Endothelial cell (in vitro differentiated cells): ENCODE measurements at places on chromosomes 7 and 10. TPM values are rescaled to one million over a fixed set of nuclear protein-coding genes. Genes with fewer than 3 reads are reported as not detected.

DNA sequence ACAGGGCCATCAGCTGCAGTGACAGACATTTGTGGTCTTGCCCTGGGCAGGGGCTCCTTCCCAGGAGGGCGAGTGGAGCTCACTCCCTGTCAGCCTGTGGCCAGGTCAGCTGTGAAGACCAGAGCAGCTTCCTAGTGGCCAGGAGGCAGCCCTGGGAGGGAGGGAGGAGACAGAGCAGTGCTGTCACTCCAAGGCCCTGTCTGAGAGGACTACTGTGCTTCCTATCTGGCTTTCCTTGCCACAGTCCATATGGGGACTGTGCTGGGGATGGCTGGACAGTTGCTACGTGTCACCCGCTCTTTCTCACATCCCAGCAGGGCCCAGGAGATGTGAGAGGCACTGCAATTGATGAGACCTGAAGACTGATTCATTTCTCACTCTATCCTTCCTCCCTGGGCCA lies 15.2 kb upstream of the ADCYAP1R1 start:
- H3K27me3 ChIP-seq = peaks cover 2% of the 10 kb centered on the region
- no peak overlapping the region for H3K4me3 ChIP-seq
- no peaks in the 10 kb centered on the region for H3K4me1 ChIP-seq
- no peak overlapping the region for H3K27ac ChIP-seq
- H3K36me3 ChIP-seq = no peaks in the 10 kb centered on the region

The CYTH3 gene
- total RNA-seq = 24.3 TPM

DNA sequence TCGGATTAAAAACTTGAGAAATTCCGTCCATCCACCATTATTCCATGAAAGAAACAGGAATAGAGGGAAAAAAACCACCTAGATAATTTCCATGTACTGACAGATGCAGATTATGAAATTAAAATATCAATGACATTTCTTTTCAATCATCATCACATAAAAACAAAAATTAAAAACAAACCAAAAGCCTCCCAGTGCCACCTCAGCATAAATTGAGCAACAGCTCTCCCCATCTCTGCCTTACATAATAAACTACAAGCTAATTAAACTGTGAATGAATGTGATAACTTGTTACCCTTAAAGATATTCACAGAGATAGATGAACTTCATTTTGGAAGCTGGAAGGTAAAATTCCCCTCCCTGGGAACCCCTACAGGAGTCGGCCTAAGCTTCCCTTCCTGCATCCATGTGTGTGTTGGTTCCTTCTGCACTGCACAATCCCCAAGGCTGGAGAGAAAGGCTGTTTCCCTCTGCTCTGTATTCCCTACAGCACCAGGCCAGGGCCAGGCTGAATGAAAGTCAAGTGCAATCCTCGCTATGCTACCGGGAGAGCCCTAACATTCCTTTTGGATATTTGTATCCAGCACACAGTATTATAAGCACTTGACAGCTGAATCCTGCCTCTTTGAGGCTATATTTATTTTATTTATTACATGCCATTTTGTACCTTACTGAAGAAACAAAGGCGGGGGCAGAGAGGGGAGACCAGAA lies 8.1 kb downstream of the CCDC6 start:
- no peak overlapping the region for H3K4me3 ChIP-seq
- no peaks in the 10 kb centered on the region for H3K36me3 ChIP-seq
- H3K27ac ChIP-seq = no peak overlapping the region
- no peaks in the 10 kb centered on the region for H3K27me3 ChIP-seq
- no peaks in the 10 kb centered on the region for H3K4me1 ChIP-seq

GRCh38 chr10:18402853-18403252 lies 248.5 kb downstream of the NSUN6 start:
- no peaks in the 10 kb centered on the region for H3K36me3 ChIP-seq
- H3K4me3 ChIP-seq = no peak overlapping the region
- DNase-seq = no peak
- H3K27me3 ChIP-seq = peaks cover 2% of the 10 kb centered on the region

- DNase-seq = no peak
- no peaks in the 10 kb centered on the region for H3K4me1 ChIP-seq
- no peaks in the 10 kb centered on the region for H3K36me3 ChIP-seq
- H3K4me3 ChIP-seq = no peak overlapping the region
- H3K27me3 ChIP-seq = peaks cover 3% of the 10 kb centered on the region
Measured at GRCh38 chr10:3530783-3531645, 254.0 kb downstream of the KLF6 start.
